Cortex of kidney (tissue), 1 donor: ENCODE measurements at places on chromosomes 3 and 15.

DNA sequence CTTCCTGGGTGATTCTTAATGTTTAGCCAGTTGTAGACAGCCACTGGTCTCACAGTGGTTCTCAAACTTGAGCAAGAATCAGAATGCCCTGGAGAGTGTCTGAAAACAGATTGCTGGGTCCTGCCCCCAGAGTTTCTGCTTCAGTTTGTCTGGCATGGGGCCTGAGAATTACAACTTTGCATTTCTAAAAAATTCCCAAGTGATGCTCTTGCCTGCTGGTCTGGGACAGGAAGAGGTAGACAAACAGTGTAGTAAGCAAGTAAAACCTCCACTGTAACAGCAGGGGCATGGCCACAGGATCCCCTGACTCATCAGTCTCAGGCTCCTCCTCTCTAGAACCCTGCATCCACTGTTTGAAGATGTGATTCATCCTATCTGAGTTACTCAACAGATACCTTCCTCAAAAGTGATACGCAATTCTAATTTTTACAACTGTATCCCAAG lies 36.5 kb downstream of the DZIP1L start:
- DNase-seq, result no peak

GRCh38 chr3:141268791-141269190 lies 37.2 kb downstream of the PXYLP1 start:
- no peak for DNase-seq

DNA sequence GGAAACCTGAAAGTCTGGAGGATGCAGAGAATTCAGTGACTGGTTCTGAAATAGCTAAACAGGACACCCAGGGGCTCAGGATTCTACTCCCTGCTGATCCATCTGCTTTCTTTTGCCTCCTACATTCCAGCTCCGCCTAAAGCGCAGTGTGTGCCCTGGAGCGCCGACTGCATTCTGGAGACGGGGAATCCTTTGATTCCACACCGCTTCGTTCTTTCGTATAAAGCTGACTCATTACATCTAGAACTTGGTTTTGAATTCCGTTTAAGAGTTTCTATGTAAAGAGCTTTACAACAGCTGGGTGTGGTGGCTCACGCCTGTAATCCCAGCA lies 61.8 kb downstream of the SENP2 start:
- no peak for DNase-seq

- no peak for DNase-seq
These were observed 376.3 kb downstream of the PDCD6IP start for GRCh38 chr3:34174740-34175139.

GRCh38 chr3:89238846-89239245 lies 131.4 kb downstream of the EPHA3 start:
- DNase-seq, result no peak

GRCh38 chr3:43883729-43884396 lies 193.1 kb downstream of the ABHD5 start:
- no peak for DNase-seq

GRCh38 chr3:195511136-195511535 lies 32.0 kb downstream of the PPP1R2 start:
- DNase-seq, result no peak

GRCh38 chr3:33134026-33134625 lies 20.3 kb downstream of the CRTAP start:
- no peak for DNase-seq

GRCh38 chr3:12906916-12907290 lies 65.5 kb upstream of the RPL32 start:
- no peak for DNase-seq

- DNase-seq, result no peak
These were observed 9.4 kb downstream of the AAGAB start for GRCh38 chr15:67244971-67245478.

- DNase-seq, result no peak
These were observed 8.8 kb downstream of the ADPRH start for GRCh38 chr3:119588112-119588511.

DNA sequence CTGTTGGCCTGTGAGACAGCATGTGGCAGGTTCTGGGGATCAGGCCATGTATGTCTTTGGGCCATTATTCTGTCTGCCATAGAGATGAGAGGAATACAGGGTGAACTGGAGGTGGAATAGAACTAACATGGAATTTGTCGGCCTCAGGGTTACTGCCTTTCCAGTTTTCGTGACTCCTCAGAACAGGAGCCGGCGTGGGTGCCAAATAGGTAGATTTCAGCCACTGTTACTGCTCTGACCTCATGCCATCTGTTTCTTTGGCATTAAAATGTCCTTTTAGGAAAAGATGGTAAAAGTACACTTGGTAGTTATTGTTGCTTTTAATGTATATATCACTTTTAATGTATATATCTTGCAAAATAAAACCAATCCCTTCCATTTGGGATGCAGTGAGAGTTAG lies 65.6 kb downstream of the SLTM start:
- DNase-seq, result no peak

DNA sequence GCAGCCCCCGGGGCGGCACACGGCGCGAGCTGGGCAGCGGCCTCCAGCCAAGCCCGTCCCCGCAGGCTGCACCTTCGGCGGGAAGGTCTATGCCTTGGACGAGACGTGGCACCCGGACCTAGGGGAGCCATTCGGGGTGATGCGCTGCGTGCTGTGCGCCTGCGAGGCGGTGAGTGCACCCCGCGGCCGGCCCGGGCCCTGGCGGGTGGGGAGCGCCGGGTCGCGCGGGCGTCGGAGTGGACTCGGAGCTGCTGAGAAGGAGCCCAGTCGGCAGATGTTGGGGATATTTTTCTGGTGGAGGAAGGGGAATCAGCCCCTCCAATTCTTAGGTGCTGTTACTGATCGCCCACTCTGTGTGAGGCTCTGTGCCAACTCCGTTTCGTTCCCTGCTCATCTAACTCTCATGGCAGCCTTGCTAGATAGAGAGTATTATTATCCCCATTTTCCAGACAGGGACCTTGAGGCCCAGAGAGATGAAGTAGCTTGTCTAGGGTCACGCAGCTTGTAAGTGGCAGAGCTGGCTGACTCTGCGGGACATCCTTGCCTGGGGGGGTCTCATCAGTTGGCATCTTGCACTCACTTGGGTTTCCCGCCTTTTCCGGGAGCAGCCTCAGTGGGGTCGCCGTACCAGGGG lies 890 bp downstream of the CHRD start:
- no peak for DNase-seq

DNA sequence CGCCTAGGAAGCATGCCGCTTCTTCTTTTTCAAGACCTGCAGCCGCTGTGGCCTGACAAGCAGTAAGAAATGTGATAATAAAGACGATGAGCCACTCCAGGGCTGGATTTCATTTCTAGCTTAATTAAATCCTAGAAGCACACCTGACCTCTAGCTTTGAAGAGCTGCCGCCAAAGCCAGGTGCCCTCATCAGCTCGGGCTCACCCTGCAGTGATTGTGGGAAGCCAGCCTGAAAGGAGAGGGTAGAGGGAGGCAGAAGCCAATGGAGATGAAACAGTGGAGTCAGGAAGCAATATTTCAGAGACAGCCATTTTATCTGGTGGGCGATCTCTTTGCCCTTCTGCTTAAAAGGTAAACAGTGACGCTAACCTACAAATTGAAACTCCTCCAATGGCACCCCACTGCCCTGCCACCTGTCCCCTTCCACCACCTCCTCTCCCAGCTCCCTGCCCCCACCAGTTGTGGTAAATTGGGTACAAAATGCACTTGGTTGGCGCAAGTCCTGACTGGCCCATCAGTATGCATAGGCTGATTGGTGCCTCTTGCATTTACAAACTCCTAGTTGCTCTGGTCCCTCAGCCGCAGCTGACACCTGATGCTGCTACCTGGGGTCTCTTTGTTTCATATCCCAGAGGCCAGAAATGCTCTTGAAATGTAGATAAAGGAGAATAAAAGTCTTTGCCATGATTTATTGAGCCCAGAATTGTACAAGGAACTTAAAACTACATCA lies 385.3 kb downstream of the PDCD6IP start:
- no peak for DNase-seq

DNA sequence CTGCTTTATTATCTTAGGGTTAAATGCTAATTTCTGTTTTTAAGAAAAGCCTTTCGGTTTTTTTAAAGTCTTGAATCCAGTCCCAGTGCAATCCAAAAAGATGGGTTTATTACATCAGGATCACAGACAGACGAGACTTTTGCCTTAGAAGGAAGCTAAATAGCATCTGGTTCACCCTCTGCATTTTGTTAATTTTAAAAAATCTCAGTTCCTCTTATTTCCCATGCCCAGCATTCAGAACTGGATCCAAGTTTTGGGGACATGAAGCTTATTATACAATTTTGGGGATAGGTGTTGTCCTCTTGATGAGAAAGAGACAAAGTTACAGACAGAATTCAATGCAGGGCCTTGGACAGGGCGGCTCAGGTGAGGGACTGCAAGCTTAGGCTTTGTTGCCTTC lies 181.5 kb upstream of the LYSMD4 start:
- no peak for DNase-seq

- no peak for DNase-seq
These were observed 232.1 kb upstream of the LYSMD4 start for GRCh38 chr15:99965376-99965775.

- no peak for DNase-seq
These were observed 66.7 kb downstream of the C3orf80 start for GRCh38 chr3:160291909-160292299.

DNA sequence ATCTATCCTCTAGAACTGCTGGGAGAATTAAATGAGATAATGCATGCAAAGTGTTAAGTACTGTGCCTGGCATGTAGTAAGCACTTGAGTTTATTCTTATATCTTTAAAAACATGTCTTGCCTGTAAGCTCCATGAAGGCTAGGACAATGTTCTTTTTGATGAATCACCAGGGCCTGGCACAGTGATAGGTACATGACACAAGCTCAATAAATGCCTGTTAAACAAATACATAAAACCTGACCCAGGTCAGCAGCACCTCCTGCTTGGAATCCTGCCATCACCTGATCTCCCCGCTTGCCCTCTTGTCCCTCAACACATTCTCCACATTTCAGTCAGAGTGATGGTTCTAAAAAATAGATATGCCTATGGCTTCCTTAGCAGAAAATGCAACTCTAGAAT lies 186.8 kb downstream of the CHST2 start:
- DNase-seq, result no peak

GRCh38 chr3:53229171-53229570 lies 26.7 kb downstream of the TKT start:
- DNase-seq, result no peak

GRCh38 chr3:22728406-22728805 lies 474.7 kb upstream of the UBE2E2 start:
- no peak for DNase-seq

DNA sequence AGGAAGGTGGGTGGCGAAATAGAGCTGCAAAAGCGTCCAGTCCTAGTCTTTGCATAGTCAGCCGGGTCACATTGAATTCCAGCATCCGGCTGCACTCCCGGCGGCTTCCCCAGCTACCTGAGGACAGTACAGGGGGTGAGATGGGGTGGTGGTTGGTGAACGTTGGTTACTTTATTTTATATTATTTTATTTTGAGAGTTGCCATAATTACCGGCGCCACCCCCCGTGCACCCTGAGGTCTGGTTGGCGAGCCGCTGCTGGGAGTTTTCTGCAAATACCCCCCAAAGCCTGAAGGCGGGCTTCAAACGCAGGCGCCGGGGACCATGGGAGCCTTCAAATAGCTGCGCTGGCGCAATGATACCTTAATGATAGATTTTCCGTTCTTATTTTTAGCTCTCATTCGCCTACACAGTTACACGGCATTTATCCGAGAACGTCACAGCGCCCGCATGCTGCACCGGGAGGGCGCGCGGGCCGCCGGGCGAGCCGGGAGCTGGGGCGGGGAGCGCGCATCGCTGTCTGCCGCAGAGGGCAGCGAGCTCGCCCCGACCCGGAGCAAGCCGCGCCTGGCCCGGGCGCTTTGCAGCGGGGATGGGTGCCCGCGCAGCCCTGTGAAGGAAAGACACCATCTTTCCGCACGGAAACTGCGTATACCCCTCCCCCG lies 756 bp upstream of the RASGRF1 start:
- no peak for DNase-seq

DNA sequence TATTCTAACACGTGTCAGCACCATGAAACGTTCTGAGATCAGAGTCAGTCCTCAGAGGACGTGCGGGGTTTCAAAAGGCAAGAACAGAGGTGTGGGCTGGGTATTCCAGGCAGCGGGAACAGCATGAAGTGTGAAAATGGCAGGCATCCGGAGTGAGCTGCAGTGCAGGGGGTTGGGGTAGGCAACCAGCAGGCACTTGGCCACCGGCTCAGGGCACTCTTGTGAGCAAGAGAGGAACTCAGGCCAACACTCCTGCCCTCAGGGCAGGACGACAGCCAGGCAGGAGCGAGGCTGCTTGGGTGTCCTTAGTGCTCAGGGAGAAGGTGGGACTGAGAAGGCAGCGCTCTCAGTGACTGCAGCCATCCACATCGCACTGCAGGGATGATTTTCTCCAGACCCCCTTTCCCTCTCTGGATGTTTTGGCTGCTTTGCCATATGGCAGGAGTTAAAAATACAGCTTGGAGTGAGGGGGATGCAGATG lies 151.1 kb downstream of the NUP210 start:
- DNase-seq, result no peak
